ENCODE measurements at places on chromosomes 16 and 17.

DNA sequence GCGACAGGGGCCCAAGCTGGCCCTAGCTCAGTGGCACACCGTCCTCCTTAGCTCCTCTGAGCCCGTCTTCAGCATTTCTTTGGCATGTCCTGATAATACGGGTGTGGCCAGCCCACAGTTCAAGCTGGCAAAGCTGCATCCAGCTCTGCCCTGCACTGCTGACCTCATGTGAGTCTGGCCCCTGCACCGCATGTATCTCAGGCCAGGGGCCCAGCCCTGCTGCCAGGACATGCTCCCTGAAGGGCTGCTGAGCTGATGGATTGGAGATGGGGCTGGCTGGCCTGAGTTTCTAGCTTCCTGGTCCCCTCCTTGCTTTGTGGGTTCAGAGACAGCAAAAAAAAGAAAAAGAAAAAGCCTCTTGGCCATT, 2.4 kb downstream of the DOC2B start:
- DNase-seq: no peak

- DNase-seq: no peak
Measured at GRCh38 chr17:77315010-77315409, 174.2 kb downstream of the SEC14L1 start.

DNA sequence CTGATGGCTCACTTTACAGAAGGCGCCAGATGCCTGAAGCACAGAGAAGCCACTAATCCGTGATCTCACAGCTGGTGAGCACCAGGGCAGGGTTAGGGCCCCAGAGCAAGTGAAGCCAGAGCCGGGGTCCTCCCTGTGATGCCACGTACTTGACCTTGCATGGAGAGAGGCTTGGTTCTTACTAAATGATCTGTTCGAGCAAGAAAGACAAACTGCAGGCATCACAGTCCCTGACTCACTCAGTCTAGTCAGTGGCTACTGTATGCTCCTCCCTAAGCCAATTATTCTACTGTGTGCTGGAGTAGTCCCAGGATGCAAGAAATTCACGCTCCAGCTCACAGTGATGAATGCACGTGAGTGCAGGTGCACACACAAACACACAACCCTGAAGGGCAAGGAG, 55.4 kb downstream of the SDK2 start:
- DNase-seq: no peak

- DNase-seq: no peak
Measured at GRCh38 chr17:54980375-54980774, 11.8 kb downstream of the STXBP4 start.

- no peak for DNase-seq
Measured at GRCh38 chr16:63385714-63386432, 1349.6 kb upstream of the CDH8 start.

DNA sequence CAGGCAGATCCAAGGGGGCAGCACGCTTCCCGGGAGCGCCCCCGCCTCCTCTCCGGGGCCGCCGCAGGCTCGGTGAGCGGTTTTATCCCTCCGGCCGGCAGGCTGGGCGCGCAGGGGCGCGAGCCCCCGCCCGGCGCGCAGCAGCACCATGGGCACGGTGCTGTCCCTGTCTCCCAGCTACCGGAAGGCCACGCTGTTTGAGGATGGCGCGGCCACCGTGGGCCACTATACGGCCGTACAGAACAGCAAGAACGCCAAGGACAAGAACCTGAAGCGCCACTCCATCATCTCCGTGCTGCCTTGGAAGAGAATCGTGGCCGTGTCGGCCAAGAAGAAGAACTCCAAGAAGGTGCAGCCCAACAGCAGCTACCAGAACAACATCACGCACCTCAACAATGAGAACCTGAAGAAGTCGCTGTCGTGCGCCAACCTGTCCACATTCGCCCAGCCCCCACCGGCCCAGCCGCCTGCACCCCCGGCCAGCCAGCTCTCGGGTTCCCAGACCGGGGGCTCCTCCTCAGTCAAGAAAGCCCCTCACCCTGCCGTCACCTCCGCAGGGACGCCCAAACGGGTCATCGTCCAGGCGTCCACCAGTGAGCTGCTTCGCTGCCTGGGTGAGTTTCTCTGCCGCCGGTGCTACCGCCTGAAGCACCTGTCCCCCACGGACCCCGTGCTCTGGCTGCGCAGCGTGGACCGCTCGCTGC, 832 bp downstream of the CDK5R1 start:
- DNase-seq: no peak

DNA sequence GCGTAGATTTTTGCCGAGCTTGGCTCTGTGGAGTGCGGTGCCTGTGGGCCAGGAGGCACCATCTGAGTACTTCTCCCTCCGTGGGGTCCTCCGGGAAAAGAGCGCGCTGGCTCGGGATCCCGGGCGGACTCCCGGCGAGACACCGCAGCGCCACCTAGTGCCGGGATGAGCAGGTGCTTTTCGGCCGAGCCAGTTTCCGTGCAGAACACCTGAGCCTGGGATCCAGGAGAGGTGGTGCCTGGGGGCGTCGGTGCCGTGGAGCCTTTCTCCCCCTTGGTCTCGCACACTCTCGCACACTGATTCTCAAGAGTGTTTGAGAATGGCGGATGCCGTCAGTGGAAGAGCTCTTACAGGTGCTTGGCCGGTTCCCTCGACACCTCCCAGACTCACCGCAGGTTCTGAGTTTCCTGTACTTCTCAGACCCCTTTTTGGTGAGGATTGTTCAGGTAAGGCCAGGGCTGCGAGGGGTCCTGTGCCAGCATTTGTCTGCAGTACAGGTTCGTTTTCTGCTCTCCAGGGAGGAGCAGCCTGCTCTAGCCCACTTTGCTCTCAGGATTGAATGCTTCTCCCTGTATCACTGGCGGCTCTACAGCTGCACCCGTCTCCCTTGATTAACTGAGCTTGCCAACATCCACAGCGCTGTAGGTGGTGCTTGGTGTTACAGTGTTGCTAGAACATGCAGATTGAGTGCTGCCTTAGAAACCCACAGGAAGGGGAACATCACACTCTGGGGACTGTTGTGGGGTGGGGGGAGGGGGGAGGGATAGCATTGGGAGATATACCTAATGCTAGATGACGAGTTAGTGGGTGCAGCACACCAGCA, 23.3 kb downstream of the TBCD start:
- peak; percentile 20 for DNase-seq

DNA sequence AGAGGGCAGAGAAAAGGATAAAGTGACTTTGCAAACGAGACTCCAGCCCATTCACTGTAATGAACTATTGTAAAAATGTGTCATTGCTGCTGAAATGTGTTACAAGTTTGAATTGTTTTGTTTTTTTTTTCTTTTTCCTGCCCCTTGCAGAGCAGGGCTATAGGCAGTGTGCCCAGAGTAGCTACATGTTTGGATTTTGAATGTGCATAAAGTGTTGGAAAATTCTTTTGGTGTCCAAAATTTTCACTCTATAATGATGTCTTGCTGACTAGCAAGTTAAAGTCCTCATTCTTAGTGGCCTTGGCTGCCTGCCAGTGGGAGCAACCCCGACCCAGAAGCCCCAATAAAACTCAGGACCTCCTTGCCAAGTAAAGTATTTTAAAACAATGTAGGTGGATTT, 66.5 kb downstream of the IGF2BP1 start:
- DNase-seq: no peak

DNA sequence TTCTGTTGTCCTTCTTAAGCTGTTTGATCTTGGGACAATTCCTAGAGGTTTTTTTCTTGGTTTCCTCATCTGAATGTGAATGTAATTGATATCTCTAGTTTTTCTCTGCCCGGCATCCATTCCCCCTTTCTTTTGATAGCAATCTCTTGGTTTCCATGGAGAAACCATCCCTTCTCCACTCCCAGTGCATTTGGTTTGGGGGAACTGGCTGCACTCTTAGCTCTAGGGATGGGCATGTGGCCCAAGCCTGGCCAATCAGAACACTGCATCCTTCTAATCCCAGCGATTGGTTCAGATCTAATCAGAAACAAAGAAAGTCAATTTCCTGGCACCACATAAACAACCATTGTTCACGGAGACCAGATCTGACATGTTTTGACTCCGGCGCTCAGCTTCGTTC, 45.1 kb downstream of the IRX3 start:
- DNase-seq: no peak

DNA sequence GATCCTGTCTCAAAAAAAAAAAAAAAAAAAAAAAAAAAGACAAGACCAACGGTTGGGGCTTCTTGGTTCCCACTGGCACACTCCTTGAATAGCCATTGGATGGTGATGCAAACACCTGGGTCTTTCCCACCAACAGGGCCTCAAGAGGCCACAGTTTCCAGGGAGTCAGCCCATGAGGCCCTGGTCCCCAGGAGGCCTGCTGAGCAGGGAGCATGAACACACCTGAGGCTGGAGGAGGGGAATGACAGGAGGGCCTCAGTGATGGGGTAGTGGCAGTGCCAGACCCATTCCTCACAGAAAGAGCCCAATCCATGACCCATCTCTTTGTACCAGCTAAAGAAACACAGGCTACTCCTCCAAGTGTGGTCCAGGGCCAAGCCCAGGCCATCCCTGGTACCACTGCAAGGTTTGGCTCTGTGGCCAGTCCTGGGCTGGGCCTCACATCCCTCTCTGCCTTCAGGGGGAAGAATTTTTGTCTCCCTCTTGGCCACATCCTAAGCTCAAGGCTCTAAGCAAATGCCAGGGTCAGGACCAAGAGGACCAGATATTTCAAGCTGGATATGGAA, 13.9 kb downstream of the ARL2BP start:
- no peak for DNase-seq
